Fibroblast of skin of scalp (primary cell): ENCODE measurements at places on chromosomes 5 and 9.

- DNase-seq, result no peak
Measured at GRCh38 chr5:135930949-135931295, 23.9 kb downstream of the LECT2 start.

DNA sequence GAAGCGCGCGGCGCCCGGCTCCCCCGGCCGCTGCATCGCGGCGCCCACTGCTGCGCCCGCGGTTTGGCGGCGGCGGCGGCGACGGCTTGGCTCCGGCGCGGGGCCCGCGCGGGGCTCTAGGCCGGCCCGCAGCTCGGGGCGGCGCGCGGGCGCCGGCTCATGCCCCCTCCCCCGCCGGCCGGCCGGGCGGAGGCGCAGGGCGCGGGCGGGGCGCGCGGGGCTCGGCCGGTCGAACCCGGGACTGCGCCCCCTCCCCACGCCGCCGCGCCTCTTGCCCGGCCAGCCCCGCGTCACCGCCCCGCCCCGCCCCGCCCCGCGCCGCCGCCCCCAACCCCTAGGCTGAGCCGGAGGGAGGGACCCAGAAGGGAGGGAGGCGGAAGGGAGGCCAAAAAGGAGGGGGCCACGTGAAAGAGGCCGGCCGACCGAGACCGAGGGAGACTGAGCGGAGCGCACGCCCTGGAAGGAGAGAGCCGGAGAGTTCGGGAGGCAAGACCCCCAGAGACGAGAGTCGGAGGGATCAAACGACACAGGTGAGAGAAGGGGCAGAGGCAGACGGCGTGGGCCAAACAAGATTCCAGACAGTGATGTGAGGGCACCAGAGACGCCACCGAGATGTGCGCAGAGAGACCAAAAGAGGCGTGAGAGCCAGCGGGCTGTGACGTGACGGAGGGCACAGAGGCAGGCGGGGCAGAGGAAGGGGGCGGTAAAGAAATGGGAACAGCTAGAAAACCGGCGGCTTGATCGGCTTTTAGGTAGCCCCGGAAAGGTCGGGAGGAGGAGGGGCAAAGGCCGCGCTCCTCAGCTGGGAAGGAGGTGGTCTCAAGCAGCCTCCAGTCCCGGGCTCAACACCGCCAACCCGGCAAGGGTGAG, at the start of gene BARX1:
Gene BARX1 (minus strand): TSS at position 245 of the 870 bp plus-strand sequence. CDS start 209 bp downstream, at position 36.
- DNase-seq, result no peak

- DNase-seq, result peak; percentile 52
Measured at GRCh38 chr9:135087489-135087792, at the start of gene OLFM1. Gene OLFM1 (plus strand): TSS chr9:135087668. CDS start chr9:135087990, 322 bp downstream.

DNA sequence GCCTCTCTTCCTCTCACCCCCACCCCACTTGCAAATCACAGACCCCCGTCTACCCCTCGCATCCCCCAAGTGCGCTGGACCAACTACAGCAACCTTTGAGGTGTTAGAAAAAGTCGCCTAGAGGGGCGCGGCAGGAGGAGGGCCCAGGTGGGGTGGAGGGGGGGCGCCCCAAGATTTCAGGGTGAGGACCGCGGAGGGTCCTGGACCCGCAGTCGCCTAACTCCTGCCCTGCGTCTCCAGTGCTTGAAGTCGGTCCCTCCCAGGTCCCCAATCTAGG, 379 bp upstream of the EGFLAM start:
- DNase-seq, result no peak

GRCh38 chr5:87850843-87851242, 417.8 kb downstream of the TMEM161B start:
- DNase-seq, result no peak

DNA sequence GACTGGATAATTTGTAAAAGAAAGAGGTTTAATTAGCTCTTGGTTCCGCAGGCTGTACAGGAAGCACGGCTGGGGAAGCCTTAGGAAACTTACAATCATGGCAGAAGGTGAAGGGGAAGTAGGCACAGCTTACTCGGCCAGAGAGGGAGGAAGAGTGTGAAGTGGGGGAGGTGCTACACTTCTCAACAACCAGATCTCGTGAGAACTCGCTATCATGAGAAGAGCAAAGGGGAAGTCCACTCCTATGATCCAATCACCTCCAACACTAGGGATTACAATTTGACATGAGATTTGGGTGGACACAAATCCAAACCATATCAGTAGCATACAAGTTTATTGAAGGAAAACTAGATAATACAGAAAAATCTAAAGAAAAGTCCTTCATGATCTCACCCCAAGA, 39.9 kb downstream of the NEURL1B start:
- DNase-seq, result no peak

GRCh38 chr5:71887680-71888079, 168.6 kb downstream of the CARTPT start:
- peak; percentile 91 for DNase-seq

- peak; percentile 88 for DNase-seq
Measured at GRCh38 chr5:176837707-176838115, 27.4 kb downstream of the UNC5A start.
